ENCODE measurements at places on chromosomes 6 and 20. TPM values are rescaled to one million over a fixed set of nuclear protein-coding genes. Genes with fewer than 3 reads are reported as not detected.

DEFB124 gene
- total RNA-seq, result not detected

NOX3 gene
- not detected for total RNA-seq

TSHZ2 gene
- total RNA-seq, result 0.07 TPM

LY6G6D gene
- not detected for total RNA-seq

PTK6 gene
- total RNA-seq, result 0.22 TPM

ZNF165 gene
- total RNA-seq, result 5.7 TPM

LMBRD1 gene
- 29.6 TPM for total RNA-seq

CLPSL2 gene
- total RNA-seq, result not detected

SIRPB2 gene
- not detected for total RNA-seq

PTCRA gene
- not detected for total RNA-seq

SLC32A1 gene
- total RNA-seq, result not detected

MYBL2 gene
- 190 TPM for total RNA-seq

PM20D2 gene
- total RNA-seq, result 5.3 TPM

AARS2 gene
- 22.9 TPM for total RNA-seq

XKR7 gene
- 3.1 TPM for total RNA-seq

NT5E gene
- 0.29 TPM for total RNA-seq

ZNF311 gene
- 8.1 TPM for total RNA-seq

TCF21 gene
- not detected for total RNA-seq

HMGN4 gene
- 48.8 TPM for total RNA-seq

COL11A2 gene
- 0.86 TPM for total RNA-seq

ATF6B gene
- total RNA-seq, result 60.3 TPM

CSTF1 gene
- total RNA-seq, result 50.1 TPM

RMND1 gene
- 45.4 TPM for total RNA-seq

SLCO4A1 gene
- total RNA-seq, result 1.6 TPM

RIMS1 gene
- 1.1 TPM for total RNA-seq

MUCL3 gene
- total RNA-seq, result 0.16 TPM

FOXQ1 gene
- total RNA-seq, result 41.3 TPM

OR12D3 gene
- not detected for total RNA-seq

PRPH2 gene
- total RNA-seq, result 0.40 TPM

MARCKS gene
- total RNA-seq, result 83.8 TPM

TCF19 gene
- total RNA-seq, result 11.2 TPM

OXT gene
- not detected for total RNA-seq

RCAN2 gene
- total RNA-seq, result 15.7 TPM

FAM83D gene
- 21.3 TPM for total RNA-seq

GPR6 gene
- not detected for total RNA-seq

SLC16A10 gene
- 9.3 TPM for total RNA-seq

MEP1A gene
- not detected for total RNA-seq
